Astrocyte of the hippocampus (primary cell): ENCODE measurements at places on chromosomes 3 and 15.

GRCh38 chr15:99504071-99504822 is 61.5 kb upstream of the MEF2A start:
- no peak for DNase-seq

DNA sequence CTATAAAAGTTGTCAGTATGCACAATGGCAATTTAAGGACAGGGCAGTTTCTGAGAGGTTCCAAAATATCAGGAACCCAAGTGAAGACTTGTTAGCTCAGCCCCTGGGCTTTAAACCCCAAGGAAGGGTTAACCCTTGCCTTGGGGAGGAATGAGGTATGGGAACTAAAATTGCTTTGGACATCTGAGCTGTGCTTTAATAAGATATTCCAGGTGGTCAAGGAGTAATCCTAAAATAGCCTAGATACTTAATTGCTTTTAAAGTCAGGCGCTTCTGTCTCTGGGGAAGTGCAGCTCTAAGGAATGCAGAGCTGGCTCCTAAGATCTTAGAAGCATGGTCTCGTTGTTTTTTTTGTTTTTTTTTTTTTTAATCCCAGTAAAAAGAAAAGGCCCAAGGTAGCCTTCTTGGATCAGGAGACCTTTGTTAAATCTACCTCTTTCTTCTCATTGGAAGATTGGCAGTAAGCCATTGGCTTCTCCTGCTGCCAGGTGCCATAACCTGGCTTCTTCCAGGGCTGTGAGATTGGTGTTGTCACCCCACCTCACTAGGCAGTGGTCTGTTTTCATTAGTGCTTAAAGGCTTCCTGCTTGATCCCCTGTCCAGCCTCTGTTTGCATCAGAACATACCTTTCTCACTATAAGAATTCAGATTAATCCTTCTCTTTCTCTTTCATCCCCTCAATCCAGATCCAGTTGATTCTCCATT is 24.5 kb downstream of the ARID3B start:
- no peak for DNase-seq

DNA sequence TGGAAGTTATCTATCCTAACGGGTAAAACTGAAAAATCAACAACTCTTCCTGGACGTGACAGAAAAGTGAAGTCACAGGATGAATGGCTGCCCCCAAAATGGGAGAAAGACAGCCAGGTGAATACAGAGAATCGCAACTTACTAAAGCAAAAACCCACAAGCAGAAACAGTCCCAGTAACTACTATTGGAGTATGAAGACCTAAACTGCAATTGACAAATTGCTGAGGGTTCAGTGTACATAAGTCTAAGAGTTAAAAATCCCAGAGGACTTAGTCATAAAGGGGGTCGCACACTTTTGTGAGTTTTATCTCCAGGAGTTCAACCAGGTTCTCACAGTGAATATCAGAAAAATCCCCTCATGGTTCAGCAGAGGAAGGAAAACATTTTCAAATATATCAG is 56.8 kb upstream of the IMPG2 start:
- DNase-seq: peak; percentile 9

DNA sequence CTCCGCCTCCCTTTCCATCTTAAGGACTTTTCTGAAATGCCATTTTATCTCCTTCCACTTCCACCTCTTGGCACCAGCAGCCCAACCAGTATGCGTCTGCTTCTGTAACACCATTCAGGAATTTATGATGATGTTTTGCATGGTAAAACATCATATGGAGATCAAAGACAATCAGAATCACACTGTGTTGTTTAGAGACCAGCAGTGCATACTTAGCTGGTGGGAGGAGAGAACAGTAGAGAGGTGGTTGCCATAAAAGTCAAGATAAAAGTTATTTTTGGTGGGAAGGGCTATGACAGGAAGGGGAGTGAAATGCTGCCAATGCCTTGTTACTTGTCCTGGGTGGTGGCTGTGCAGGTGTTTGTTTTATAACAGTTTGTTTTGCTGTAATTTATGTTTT is 268.0 kb downstream of the OPA1 start:
- DNase-seq: no peak

DNA sequence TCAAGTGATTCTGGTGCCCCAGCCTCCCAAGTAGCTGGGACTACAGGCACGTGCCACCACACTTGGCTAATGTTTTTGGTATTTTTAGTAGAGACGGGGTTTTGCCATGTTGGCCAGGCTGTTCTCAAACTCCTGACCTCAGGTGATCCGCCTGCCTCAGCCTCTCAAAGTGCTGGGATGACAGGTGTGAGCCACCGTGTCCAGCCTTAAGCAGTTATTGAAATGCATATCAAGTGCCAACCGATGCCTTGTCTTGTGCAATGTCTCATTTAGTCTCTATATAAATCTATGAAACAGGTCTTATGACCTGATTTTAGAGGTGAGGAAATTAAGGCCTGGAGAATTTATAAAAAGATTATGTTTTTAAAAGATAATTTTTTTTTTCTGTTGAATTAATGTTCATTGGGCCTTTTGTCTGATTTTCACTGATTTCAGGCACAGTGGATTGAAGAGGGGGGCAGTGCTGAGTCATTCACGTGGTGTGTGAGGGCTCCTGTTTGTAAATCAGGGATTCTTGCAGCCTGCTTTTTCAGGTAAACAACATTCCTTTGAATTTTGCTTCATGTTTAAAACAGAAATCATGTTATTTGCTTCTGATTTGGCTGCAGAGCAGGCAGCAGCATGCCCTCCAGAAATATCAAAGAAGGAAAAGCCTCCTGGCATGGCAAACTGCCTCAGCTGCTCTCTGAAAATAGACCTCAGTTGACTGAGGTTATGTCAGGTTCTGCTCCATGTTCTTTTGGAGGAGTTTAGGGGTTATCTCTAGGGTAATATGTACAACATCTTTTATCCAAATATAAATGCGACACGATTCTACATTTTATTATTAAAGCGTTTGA is 407.0 kb upstream of the RGMA start:
- peak; percentile 42 for DNase-seq

DNA sequence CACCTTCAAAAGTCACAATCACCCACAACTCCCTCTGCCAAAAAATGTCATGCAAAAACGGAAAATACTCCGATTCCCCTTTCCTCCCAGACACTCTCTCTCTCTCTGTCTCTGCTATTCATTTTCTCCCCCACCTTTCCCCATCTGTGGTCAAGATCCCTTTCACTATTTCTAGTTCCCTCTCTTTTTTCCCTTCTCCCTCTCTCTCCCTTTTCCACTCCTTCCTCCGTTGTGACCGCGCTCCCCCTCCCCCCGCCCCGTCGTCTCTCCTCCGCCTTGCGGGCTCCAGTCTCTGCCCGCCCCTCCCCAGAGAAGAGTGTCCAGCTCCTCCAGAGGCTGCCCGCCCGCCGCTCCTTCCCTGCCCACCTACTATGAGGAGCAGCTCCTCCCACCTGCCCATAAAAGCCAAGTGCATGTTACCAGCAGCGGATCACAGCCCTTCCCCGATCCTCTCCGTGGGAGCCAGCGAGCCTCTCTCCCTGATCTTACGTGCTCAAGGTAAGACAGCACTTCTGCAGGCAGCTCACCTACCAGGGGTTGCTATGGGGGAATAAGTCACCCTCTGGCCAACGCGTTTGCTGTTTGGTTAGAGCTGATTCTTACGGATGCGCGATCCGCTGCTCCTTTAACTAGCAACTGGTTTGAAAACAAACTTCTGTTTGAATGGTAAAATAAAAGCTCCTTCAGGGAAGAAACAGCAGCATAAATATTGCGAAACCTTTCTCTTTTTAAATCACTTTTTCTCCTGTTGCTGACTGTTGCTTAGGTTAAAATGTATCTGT is at the start of gene COL8A1:
Gene COL8A1 (plus strand): TSS at position 428 of the 782 bp plus-strand sequence. CDS start 152,089 bp downstream, outside the sequence.
- peak; percentile 95 for DNase-seq

DNA sequence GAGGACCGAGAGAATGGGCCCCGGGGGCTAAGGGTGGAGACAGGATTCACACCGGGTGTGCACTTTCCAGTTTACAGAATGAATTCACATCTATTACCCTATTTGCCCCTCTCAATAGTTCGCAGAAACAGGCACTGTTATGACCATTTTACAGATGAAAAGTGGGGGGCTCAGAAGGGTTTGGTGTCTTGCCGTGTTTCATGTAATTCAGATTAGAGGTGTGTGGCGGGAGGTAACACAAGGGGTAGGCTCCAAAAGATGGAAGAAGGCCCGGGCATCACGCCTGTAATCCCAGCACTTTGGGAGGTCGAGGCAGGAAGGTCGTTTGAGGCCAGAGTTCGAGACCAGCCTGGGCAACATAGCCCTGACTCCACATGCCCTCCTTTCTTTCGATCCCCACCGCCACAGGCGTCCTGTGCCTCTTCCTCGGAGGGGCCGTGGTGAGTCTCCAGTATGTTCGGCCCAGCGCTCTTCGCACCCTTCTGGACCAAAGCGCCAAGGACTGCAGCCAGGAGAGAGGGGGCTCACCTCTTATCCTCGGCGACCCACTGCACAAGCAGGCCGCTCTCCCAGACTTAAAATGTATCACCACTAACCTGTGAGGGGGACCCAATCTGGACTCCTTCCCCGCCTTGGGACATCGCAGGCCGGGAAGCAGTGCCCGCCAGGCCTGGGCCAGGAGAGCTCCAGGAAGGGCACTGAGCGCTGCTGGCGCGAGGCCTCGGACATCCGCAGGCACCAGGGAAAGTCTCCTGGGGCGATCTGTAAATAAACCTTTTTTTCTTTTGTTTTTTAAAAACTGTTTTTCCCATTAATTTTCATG is 3.4 kb downstream of the DUOXA2 start:
- DNase-seq: no peak

- no peak for DNase-seq
Measured at GRCh38 chr3:130789782-130790322, 43.2 kb upstream of the PIK3R4 start.
